Prostate gland (tissue), 2 donors: ENCODE measurements at places on chromosomes 7 and 10. TPM values are rescaled to one million over a fixed set of nuclear protein-coding genes. Genes with fewer than 3 reads are reported as not detected.

The COL17A1 gene
- total RNA-seq = 47.6 TPM

DNA sequence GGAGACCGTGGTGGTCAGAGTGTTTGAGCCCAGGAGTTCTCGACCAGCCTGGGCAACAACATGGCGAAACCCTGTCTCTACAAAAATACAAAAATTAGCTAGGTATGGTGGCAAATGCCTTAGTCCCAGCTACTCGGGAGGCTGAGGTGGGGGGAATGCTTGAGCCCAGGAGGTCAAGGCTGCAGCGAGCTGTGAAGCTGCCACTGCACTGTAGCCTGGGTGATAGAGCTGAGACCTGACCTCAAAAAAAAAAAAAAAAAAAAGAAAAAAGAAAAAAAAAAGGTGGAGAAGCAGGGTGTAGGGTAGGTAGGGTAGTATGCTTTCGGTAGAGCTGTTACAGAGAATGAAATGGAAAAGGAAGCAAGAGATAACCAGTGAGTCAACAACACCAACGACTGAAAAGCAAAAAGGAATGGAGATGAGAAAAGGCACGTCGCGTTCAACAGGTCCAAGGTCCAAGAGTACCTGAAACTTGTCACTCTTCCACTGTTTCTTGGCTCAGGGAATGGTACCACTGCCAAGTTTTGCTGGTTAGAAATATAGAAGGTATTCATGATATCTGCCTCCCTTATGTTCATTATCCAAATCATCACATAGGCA, 4.3 kb upstream of the RSBN1L start:
- no peak overlapping the region for H3K27ac ChIP-seq
- H3K4me3 ChIP-seq = no peak overlapping the region
- DNase-seq = no peak
- H3K27me3 ChIP-seq = no peaks in the 10 kb centered on the region

- H3K4me1 ChIP-seq = no peaks in the 10 kb centered on the region
- no peak for DNase-seq
- H3K27ac ChIP-seq = no peak overlapping the region
- H3K4me3 ChIP-seq = no peak overlapping the region
- H3K27me3 ChIP-seq = no peaks in the 10 kb centered on the region
These were observed 333.9 kb downstream of the DNAJB6 start for GRCh38 chr7:157670490-157671357.

DNA sequence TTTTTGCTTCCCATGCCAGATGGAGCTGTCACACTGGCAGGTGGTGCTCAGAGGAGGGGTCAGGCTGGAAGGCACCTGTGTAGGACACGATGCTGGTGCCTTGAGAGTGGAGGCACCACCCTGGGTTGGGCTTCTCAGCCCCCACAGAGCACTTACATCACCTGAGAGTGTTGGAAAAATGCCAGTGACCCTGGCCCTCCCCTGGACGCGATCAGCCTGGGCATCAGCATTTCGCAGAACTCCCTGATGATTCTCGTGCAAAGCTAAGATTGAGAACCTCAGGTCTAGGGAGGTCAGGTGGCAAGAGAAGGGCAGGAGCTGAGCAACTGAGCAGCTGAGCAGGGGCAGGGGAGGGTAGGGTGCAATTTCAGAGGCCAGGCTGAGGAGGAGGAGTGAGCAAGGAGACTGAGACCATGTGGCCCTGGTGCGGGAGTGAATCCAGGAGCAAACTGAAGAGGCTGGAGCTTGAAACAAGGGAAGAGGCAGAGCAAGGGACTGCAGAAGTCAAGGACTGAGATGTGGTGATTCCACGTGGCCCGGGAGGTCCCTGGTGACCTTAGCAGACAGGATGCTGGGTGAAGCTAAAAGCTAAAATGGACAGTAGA, 24.7 kb upstream of the GRID1 start:
- H3K4me3 ChIP-seq = no peak overlapping the region
- no peak for DNase-seq
- no peaks in the 10 kb centered on the region for H3K4me1 ChIP-seq
- no peak overlapping the region for H3K27ac ChIP-seq
- no peaks in the 10 kb centered on the region for H3K36me3 ChIP-seq
- H3K27me3 ChIP-seq = peaks cover 3% of the 10 kb centered on the region

- H3K4me1 ChIP-seq = no peaks in the 10 kb centered on the region
- DNase-seq = no peak
- no peaks in the 10 kb centered on the region for H3K27me3 ChIP-seq
- H3K36me3 ChIP-seq = no peaks in the 10 kb centered on the region
- H3K27ac ChIP-seq = no peak overlapping the region
These were observed 48.0 kb upstream of the CYP2C9 start for GRCh38 chr10:94890264-94891022.

DNA sequence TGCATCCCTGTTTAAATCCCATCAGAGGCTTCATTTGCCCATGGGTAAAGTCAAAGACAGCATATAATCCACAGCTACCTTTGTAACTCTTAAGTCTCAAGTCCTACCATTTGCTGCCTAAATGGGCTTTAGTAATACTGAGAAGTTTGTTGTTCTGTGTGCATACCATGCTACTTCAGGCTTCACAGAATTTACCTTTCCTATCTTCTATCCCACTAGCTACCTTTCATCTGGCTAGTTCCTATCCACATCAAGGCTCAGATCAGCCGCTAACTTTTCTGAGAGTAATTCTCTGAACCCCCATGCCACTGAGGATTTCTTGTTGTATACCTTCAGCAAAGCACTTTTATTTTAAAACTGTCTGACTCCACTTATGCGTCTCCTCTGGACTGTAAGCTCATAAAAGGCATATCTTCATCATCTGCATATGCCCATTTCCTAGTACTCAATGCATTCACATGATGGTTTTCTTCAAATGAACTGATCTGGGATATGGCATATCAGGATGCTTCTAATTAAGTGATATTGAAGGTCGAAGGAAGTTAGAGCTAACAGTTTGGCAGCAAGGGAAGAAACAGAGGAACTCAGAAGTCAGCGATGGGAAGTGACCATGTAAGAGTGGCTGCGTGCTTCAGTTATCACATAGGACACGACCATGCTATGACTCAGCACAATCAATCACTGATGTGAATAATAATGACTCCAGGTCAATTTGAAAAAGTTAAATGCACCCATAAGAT, 283.9 kb upstream of the DKK1 start:
- no peak overlapping the region for H3K27ac ChIP-seq
- DNase-seq = no peak
- H3K27me3 ChIP-seq = no peaks in the 10 kb centered on the region
- H3K36me3 ChIP-seq = no peaks in the 10 kb centered on the region
- no peak overlapping the region for H3K4me3 ChIP-seq
- H3K4me1 ChIP-seq = no peaks in the 10 kb centered on the region

- no peak for DNase-seq
- H3K27ac ChIP-seq = no peak overlapping the region
- H3K36me3 ChIP-seq = no peaks in the 10 kb centered on the region
- H3K4me1 ChIP-seq = no peaks in the 10 kb centered on the region
- H3K27me3 ChIP-seq = no peaks in the 10 kb centered on the region
These were observed 79.2 kb upstream of the KCTD7 start for GRCh38 chr7:66549466-66549865.

DNA sequence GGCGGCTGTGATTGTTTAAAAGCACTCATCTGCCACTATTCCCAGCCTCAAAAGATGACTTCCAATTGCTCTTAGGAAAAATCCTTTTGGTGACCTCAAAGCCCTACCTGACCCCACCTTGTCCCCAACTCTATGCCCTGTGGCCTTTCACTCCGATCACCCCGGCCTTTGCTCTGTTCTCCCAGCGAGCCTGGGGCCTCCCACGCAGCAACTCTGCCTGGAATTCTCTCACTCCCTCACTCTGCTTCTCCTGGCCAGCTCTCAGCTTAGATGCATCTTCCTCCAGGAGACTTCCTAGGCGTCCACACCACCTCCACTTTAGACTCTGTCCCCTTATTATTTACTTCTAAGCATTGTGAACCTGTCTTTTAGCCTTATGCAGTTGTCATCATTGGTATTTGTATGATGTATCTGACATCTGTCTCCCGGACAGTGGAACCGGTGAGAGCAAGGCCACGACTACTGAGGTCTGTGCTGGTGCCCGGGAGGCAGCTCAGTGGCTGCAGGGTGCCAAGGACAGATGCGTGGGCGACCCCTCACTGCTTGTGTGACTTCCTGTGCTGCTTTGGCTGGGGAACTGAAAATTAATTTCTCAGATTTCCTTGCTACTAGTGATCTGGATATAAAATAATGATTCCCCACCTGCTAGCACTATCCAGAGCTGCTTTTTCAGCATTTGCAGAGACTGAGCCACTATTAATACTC, 63.0 kb downstream of the PIP4K2A start:
- peaks cover 6% of the 10 kb centered on the region for H3K4me1 ChIP-seq
- DNase-seq = no peak
- H3K27ac ChIP-seq = no peak overlapping the region
- no peaks in the 10 kb centered on the region for H3K27me3 ChIP-seq

GRCh38 chr10:125265579-125265955, 105.2 kb upstream of the CTBP2 start:
- no peaks in the 10 kb centered on the region for H3K27me3 ChIP-seq
- no peaks in the 10 kb centered on the region for H3K4me1 ChIP-seq
- H3K27ac ChIP-seq = no peak overlapping the region
